Amygdala (tissue), 56 donors: ENCODE measurements at places on chromosomes 7 and 10.

DNA sequence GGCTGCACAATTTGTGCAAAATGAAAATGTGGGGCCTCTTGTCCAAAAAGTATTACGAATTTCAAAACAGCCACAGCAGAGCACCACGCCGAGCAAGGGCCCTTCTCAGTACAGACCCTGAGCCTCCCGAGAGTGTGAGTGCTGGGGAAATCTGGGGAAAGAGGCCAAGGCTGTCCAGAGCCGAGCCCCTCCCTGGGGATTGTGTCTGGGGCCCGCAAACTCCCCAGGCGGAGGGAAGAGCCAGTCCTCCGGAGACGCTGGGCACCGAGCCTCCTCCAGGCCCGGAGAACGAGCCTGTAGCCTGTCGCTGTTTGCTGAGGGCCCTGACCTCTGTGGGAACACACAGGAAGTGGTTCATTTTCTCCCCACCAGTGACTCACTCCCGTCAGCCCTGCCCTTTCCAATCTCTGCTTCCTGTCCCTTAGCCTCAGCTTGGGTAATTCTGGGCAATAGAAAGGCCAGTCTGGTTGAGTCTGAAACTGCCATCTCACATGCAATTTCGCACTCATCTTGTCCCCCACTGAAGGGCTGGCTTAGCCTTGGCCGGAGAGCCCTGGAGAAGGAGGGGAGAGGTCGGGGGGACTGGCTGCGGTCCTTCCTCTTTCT, 19.5 kb upstream of the GNA12 start:
- peak; percentile 37 for DNase-seq

GRCh38 chr10:33368086-33368485, 33.6 kb upstream of the NRP1 start:
- no peak for DNase-seq

DNA sequence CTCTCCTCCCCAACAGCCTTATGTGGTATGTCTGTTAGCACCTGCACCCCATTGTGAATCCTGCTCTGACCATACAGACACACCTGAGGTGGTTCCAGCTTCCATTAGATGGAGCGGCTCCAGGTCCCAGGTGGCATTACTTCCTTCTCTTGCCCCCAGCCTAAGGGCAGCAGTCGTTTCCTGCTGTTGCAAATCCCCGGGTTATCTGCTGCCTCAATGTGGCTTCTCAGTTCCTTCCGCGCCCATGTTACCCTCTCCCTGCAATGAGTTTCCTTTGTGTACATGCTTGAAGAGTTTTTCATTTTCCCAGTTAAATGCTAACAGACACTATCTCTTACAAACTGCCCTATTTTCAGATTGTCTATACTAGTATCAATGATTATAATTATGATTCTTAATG, 62.8 kb upstream of the PRKCQ start:
- DNase-seq = no peak

DNA sequence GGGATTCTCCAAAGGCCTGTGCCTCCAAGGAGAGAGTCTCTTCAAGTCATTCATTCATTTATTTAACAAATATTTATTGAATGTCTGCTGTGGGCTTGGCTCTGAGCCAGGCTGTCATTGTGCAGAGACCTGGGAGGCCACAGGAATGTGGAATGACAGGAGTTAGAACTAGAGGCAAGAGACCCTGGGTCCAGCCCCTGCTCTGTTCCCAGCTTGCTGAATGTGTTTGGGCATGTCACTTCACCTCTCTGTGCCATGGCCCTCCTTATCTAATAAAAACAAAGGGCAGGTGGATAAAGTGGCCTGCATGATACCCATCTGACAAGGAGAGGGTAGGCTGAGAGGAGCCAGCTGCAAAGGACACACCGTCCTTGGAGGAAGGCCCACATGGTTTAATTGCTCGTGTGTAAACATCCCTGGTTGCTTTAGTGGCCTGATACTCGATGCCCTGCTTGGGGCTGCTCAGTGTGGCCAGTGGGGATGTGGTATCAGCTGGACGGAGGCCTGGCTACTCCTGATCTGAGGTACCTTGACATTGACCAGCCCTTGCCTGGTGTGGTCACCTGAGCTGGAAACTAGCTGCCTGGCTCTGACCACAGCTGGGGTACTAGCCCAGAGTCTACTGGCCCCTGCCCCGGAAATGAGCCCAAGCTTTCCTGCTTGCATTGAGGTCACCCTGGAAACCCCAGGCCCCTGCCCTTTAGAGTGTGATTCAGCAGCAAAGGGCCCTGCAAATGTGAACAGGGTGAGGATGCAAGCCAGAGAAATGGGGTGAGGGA, 116.2 kb downstream of the CDH23 start:
- DNase-seq = no peak

DNA sequence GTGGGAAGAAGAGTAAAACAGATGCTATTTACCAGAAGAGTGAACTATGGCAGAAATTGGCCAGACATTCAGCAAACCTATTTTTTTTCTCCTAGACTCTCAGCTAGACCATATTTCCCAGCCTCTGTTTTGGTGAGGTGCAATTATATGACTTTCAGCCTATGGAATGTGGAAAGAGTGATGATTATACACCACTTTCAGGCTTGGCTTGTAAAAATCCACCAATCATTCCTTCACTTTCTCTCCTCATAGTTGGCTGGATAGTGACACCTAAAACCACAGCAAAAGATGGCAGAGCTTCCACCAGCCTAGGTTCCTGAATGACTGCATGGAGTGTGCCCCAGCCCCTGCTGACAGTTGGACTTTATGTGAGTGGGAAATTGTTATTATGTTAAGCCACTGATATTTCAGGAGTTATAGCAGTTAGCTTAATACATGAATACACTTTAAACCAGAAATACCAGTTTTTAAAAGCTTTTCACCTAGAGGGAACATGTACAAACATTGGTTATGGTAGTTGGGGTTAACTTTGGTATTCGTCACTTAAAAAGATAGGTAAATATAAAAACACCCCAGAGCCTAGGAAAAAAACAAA, 19.1 kb upstream of the TNKS2 start:
- DNase-seq = no peak

GRCh38 chr10:1085258-1085657, 29.1 kb downstream of the WDR37 start:
- no peak for DNase-seq

- DNase-seq = no peak
Measured at GRCh38 chr7:32357535-32358277, 132.5 kb downstream of the LSM5 start.

- no peak for DNase-seq
Measured at GRCh38 chr10:42623929-42624328, 14.4 kb downstream of the ZNF33B start.

DNA sequence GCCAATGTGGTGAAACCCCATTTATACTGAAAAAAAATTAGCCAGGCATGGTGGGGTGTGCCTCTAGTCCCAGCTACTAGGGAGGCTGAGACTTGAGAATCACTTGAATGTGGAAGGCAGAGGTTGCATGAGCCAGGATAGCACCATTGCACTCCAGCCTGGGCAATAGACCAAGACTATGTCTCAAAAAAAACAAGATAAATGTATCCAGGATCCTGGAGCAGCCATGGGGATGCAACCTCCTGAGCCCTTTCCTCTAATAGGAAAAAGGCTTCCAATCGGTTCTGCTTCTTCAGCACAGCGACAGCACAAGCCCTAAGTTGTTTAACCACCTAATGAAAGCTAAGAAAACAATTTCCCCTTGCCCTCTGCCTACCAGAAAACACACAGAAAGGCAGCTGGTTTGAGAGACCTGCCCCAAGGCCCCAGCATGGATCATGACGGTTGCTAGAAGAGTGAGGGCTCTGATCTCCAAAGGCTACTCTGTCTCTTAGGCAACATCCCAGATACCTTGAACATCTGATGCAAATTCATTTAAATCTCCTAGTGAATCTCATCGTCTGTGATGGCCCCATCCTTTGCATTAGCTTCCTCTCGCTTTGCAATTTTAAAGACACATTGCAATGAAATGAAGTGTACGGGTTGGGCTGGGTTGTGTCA, 220.8 kb downstream of the ARHGAP21 start:
- DNase-seq = no peak

DNA sequence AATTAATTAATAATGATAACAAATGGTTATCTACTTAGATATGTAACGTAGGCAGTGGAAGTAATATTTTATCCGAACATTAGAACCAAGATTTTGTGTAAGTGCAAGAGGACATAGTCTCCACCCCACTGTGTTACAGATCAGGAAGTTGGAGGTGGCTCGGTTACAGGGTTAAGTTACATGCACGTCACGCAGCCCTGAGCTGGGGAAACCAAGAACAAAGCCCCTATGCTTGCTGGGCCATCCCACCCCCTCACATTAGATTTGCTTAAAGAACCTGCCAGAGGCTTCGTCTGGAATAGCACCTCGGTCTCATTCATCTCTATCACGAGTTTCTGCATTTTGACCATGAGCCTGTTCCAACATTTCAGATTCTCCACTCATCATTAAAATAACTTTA, 214.1 kb downstream of the ADARB2 start:
- no peak for DNase-seq

DNA sequence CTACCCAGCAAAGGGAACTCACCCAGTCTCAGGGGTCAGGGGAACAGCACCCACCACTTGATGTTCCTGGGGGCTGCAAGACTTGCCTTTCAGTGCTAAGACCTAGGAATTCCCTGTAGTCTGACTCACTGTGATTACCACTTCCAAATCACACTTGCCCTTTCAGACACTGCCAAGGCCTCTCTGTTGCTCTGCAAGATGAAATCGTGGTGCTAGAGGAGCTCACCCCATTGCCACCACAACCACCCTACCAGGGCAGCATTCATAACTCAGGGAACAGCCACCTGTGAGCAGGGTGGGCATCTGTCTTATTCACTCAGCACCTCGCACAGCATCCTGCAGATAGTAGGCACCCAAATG, 36.5 kb downstream of the XPNPEP1 start:
- DNase-seq = no peak

GRCh38 chr10:130230611-130231010, 94.4 kb downstream of the GLRX3 start:
- DNase-seq = no peak

- peak; percentile 81 for DNase-seq
Measured at GRCh38 chr7:28754027-28754426, 204.1 kb downstream of the TRIL start.

GRCh38 chr10:124077208-124077993, 16.0 kb downstream of the CHST15 start:
- no peak for DNase-seq

GRCh38 chr7:12630513-12630819, 57.0 kb upstream of the ARL4A start:
- DNase-seq = no peak

- DNase-seq = no peak
Measured at GRCh38 chr7:3279147-3279818, 21.8 kb upstream of the SDK1 start.

- DNase-seq = no peak
Measured at GRCh38 chr10:67808704-67809103, 29.3 kb downstream of the DNAJC12 start.

- DNase-seq = no peak
Measured at GRCh38 chr10:15322356-15322755, 48.7 kb downstream of the FAM171A1 start.

GRCh38 chr10:52474265-52474664, 160.2 kb downstream of the DKK1 start:
- DNase-seq = no peak

DNA sequence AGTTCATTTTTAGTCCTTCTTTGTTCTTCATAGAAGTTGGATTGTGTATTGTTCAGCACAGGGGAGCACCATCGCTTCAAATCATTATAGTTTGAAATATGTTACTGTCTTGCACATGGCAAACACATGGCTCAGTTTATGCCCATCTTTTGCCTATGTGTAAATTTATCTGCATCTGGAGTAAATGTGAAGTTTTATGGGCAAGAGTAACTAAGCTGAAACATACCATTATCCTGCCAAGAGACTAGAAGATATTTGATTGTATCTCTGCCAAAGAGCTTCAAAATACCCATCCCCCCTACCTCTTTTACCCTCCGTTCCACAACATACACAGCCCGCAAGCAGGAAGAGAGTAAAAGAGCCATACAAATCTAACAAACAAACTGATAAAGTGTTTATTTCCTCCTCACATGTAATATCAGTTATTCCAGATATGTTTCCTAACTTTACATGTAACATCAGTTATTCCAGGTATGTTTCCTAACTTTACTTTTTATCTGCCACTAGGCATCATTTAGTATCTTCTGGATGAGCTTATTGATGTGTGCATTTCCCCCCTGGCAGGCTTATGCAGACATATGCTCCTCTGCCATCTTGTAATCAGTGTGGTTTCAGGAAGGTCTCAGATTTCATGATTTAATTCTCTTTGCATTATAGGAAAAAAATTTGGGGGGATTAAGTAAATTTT, 127.7 kb downstream of the SRI start:
- DNase-seq = no peak

GRCh38 chr10:79390551-79391229, 43.4 kb downstream of the PPIF start:
- no peak for DNase-seq

DNA sequence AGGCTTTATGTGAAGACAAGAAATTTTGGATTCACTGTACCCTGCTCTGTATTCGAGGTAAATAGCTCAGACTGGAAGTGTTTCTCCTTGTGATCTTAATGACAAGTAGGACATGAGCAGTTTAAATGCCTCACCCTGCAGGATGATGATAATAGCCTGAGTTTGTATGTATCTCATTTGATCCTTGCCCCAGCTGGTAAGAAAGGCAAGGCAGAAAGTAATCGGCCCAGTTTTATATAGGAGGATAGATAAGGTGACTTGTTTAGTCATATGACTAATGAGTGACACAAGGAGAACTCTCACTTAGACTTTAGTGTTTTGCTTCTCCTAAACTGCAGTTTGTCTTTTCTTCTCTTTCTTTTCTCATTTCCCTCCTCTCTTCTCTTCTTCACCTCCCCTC, 372.6 kb downstream of the PHF14 start:
- DNase-seq = no peak

DNA sequence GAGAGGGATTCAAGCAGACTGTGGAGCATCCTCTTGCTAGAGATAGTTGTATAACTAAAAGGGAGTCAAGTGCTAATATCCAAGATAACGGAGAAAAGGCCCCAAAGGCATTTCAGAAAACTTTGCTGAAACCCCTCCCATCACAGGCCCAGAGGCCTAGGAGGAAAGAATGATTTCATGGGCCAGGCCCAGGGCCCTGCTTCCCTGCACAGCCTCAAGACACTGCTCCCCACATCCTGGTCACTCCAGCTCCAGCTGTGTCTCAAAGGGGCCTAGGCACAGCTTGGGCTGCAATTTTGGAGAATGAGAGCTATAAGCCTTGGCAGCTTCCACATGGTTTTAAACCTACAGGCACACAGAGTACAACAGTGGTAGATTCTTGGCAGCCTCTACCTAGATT, 85.6 kb downstream of the OR13A1 start:
- no peak for DNase-seq
